Melanocyte of skin (primary cell): ENCODE measurements at places on chromosomes 3 and 15. TPM values are rescaled to one million over a fixed set of nuclear protein-coding genes. Genes with fewer than 3 reads are reported as not detected.

The GLDN gene
- total RNA-seq, result not detected in 2 replicates

The CHAC1 gene
- total RNA-seq, result 5.5 and 8.0 TPM in 2 replicates

The C3orf49 gene
- not detected in 2 replicates for total RNA-seq

The THBS1 gene
- 3.1 and 166 TPM in 2 replicates for total RNA-seq

The ANKRD63 gene
- not detected in 2 replicates for total RNA-seq

The ARHGEF3 gene
- 4.5 and 5.8 TPM in 2 replicates for total RNA-seq

The ENTPD3 gene
- total RNA-seq, result under 0.01 TPM in 2 replicates

The ITGA11 gene
- 0.34 and 1.1 TPM in 2 replicates for total RNA-seq

The IGF2BP2 gene
- 44.3 and 45.7 TPM in 2 replicates for total RNA-seq

The TMC3 gene
- not detected in 2 replicates for total RNA-seq

The ST3GAL6 gene
- total RNA-seq, result 64.4 and 127 TPM in 2 replicates

The C2CD4A gene
- total RNA-seq, result under 0.01 TPM in 1 of 2 replicates, not detected in the other

The TBCCD1 gene
- 16.5 and 24.7 TPM in 2 replicates for total RNA-seq

The MNS1 gene
- 2.2 and 2.7 TPM in 2 replicates for total RNA-seq
